Iris pigment epithelial cell (primary cell): ENCODE measurements at places on chromosomes 16 and 17.

DNA sequence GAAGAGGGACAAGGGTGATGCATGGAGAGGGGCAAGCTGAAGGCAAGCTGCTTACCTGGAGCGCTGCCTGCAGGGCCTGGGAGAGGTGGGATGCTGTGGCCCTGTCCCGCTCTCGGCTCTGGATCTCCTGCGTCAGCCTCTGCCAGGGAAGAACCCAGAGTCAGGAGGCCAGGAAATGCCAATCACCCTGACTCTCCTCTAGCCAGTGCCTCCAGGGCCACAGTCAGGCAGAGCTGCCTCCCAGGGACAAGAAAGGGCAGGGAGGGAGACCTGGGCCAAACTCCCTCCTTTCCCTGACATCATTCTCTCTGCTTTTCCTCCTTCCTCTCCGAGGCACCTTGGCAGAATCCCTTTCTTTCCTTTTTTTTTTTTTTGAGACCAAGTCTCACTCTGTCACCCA, 11.3 kb downstream of the CDK3 start:
- DNase-seq, result no peak

DNA sequence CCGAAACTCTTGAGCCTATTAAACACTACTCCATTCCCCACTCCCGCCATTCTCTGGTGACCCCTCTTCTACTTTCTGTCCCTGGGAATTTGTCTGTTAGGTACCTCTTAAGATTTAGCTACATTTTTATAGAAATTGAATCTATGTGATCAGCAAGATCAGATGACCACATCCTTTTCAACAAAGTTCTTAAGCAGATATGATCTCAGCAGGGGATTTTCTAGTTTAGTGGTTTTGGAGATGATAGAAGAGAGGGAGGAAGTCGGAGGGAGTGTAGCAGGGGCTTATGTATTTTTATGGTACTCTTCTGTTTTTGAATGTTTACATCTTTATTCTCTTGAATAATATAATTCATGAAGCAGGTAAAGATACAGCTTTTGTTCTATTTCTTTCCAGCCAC, 40.8 kb downstream of the RPA1 start:
- peak; percentile 17 for DNase-seq

DNA sequence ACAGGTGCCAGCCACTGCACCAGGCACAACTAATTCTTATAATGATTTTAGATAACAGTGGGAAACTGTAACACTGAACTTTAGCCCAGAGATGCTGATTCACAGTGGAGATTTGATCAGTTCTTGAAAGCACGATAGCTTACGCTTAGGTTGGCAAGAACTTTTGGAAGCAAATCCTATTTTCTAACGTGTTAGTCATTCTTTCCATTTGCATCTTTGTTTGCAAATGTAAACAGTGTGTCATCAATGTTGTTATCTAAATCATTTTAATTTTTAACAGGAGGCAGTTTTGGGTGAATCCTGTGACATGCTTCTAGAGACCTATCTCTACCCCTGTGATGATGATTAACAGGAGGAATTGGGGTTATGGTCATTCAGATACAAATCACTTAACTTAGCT, 35.7 kb upstream of the GNA13 start:
- DNase-seq, result peak; percentile 39

DNA sequence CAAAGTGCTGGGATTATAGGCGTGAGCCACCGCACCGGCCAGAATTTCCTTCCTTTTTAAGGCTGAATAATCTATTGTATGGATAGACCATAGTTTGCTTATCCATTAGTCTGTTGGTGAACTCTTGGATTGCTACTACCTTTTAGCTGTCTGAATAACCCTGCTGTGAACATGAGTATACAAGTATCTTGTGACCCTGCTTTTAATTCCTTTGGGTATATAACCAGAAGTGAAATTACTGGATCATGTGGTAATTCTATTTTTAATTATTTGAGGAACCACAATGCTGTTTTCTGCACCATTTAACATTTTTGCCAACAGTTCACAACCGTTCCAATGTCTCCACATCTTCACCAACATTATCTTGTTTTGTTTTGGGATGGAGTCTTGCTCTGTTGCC, 4.6 kb upstream of the OTOA start:
- DNase-seq, result no peak

- DNase-seq, result peak; percentile 3
Observed at GRCh38 chr16:82067042-82067803, 32.2 kb downstream of the HSD17B2 start.

DNA sequence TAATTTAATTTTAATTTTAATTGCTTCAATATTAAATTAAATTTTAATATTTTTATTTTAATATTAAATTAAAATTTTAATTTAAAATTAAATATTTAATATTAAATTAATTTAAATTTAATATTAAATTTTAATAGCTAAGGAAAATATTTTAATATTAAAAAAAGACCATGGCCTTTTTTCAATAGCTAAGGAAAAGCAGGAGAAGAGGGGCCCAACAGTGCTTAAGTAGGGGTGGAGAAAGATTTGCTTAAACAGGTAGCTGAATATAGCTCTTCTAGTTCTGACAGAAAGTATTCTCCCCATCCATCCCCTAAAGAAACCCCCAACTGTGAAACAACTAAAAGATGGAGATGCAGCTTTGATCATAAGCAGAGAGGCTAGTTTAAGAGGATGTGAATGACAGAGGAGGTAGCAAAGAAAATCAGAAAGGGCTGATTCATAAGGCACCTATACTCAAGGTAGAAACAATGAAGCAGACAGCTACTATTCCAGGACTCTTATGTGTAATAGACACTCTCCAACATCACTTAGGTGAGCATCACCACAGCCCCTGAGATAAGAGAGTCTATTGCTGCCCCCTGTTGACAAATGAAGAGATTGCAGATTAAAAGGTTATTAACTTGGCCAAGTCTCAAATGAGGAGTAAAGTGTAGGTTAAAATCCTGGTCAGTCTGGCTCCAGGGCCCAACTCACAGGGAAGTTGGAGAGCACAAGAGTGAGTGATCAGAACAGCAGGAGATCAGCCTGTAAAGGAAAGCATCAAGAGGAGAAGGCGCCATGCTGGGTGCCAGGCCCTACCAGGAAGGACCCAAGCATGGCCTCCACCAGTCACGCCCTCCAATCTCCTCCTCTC, 7.8 kb upstream of the RNASEK start:
- peak; percentile 52 for DNase-seq

DNA sequence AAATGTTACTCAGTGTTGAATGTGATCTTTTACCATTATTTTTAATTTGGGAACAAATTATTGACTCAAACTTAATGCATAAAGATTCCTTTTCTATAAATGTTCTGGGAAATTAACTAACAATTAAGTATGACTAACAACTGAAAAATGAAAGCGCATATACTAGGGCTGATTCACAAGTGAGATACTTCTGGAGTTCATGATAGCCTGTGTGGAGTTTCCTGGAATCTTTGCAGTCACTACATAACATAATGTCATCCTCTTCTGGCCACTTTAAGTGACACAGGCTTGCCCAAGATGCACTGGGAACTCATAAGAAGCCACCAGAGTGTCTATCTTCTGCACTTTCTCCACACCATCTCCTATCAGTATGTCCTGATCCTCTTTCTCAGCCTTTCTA, 450.3 kb upstream of the CDH11 start:
- peak; percentile 88 for DNase-seq

- DNase-seq, result no peak
Observed at GRCh38 chr17:42509409-42509808, 26.6 kb upstream of the NAGLU start.

GRCh38 chr16:129075-129474, 9.4 kb downstream of the NPRL3 start:
- DNase-seq, result no peak

DNA sequence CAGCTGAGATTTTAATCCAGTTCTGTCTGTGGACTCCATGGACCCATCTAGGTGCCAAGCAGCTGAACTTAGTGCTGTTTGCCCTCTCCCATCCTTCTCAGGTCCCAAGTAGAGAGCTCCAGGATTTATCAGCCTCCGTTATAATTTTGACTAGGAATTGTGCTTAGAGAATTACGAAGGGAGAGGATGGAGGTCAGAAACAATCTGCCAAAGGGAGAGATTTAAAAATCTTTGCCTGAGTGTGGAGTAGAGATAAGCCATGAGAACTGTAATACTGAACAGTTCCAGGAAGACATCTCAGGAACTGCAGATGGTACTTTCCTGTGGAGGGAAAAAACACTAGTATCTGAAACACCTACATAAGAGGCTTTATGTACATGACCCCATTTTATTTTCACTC, 27.0 kb downstream of the CEP95 start:
- DNase-seq, result no peak

DNA sequence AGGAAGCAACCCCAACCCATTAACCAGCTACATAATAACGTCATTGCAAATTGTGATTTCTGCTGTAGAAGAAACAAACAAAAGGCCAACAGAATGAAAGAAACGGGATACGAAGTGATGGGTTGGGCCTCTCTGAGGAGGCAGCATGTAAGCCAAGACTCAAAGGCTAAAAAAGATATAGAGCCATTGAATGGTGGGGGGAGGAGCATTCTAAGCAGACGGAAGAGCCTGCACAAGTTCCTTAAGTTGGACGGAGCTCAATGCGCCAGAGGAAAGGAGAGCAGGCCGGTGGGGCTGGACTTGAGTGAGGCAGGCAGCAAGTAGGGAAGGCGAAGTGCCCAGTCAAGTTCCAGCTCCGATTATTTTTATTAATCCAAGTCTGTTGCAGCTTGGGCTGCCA, 160.3 kb downstream of the SHISA9 start:
- no peak for DNase-seq

DNA sequence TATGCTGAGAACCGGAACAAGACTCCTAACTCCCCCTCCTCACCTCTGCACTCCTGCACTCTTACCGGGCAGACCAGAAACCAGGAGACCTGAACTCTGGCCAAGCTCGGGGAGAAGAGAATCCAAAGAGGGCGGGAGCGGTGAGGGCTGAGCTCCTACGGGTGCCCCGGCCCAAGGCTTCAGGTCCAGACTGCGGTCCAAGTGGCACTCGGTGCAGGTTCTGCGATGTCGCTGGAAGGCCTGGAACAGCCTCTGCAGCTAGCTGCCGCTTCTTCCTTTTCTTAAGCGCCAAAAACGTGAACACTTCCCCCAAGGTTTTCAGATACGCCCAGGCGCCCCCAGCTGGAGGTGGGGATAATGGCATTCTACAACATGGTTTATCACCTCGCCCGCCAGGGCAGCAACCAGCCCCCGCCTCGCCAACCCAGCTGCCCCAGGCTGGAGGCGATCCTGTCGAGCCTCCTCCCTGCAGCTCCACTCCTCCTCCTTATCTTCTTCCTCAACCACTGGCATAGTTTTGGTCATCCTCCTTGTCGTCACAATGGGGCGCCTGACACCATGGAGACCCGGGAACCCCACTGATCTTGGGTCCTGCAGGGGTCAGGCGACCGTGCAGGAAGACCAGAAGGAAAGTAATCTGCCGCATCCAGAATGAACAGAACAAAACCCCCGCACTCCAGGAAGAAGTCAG, 1735.9 kb downstream of the TP53TG3F start:
- no peak for DNase-seq

- peak; percentile 62 for DNase-seq
Observed at GRCh38 chr17:47879028-47879585, 16.9 kb upstream of the SP2 start.

GRCh38 chr17:65013613-65014391, 42.7 kb downstream of the GNA13 start:
- peak; percentile 95 for DNase-seq

GRCh38 chr16:65111306-65111705, 10.6 kb downstream of the CDH11 start:
- DNase-seq, result no peak

DNA sequence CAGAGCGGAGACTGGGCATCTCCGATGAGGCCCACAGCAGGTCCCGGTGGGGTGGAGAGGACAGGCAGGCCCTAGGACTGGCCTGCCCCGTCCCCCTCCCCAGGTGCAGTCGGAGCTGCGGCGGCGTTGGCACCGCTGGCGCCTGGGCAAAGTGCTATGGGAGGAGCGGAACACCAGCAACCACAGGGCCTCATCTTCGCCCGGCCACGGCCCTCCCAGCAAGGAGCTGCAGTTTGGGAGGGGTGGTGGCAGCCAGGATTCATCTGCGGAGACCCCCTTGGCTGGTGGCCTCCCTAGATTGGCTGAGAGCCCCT, 9.4 kb downstream of the GCGR start:
- DNase-seq, result no peak

- no peak for DNase-seq
Observed at GRCh38 chr16:11384184-11384955, 39.1 kb downstream of the RMI2 start.

DNA sequence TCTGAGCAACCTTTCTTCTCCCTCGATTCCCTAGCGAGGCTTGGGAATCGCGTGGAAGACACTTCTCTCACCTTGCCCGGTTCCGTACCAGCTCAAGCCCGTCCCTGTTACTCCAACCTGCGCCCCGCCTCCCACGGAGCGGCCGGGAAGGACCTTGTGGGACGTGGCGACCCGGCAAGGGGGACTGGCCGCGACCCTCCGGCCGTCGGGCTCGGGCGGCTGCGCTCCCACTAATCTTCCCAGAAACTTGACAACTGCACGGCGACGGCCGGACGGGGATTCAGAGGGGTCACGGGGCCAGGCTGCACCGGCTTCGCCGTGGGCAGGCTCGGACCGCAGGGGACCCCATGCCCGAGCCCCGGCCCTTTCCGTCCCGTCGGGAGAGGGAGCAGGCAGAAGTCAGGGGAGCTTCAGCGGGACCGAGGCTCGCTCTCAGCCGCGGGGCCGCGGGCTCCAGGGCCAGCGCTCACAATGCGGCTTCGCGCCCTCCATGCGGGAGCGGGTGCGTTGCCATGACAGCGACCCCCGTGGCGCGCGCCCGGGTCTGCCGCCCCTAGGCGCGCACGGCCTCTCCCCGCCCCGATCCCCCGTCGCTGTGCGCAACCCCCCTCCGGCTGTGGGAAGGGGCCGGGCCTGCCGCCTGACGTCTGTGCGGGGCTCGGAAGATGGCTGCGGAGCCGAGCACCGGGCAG, at the start of gene SGSM2:
SGSM2 (plus strand) TSS at position 650 of the 692 bp plus-strand sequence. CDS start 188 bp downstream, outside the sequence.
- DNase-seq, result peak; percentile 39

GRCh38 chr16:75383141-75383540, 50.2 kb downstream of the CFDP1 start:
- DNase-seq, result no peak

GRCh38 chr17:58534901-58535421, 20.5 kb upstream of the MTMR4 start:
- DNase-seq, result peak; percentile 86

- DNase-seq, result no peak
Observed at GRCh38 chr17:56119936-56120335, 33.3 kb upstream of the ANKFN1 start.

GRCh38 chr17:44203731-44204440, 4.2 kb upstream of the ATXN7L3 start:
- peak; percentile 50 for DNase-seq

GRCh38 chr16:76474048-76474447, 196.8 kb downstream of the CNTNAP4 start:
- no peak for DNase-seq

GRCh38 chr17:5234645-5235576, at the start of gene SCIMP:
TSS of gene SCIMP (minus strand) at chr17:5234860. CDS start at chr17:5234755, 105 bp downstream.
- no peak for DNase-seq

- no peak for DNase-seq
Observed at GRCh38 chr17:80396157-80397033, 18.6 kb upstream of the ENDOV start.

DNA sequence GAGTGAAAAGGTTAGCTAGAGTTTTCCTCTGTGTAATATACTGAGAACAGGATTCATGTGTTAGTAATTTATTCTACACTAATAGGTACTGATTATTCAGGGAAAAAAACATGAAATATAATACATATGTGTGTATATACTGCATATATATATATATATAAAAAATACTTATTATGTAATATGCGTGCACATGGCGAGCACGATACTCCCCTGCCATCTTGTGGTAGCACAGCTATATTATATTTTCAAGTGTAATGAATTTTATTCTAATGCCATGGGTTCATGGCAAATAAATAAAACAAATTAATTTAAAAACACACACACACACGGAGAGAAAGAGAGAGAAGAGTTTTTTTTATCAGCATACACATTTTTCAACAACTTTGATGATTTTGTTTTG, 460.6 kb downstream of the KCNJ2 start:
- peak; percentile 20 for DNase-seq
